Kidney epithelial cell (primary cell): ENCODE measurements at places on chromosomes 4 and X. TPM values are rescaled to one million over a fixed set of nuclear protein-coding genes. Genes with fewer than 3 reads are reported as not detected.

DNA sequence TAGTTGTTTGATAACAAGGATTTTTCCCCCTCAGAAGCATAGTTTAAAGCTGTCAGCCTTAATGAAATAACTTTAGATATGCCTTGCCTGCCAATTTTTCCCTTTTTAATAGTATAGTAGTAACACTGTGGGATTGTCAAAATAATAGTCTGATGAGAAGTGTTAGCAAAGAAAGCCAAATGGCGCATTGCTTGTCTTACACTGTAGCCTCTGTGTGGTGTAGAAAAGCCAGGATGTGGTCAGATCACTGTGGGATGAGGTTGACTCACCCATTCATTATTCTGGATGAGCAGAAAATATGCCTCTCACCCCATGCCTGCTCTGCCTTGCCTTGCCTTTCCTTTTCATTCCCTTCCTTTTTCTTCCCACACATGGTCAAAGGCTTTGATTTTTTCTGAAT is 257.8 kb upstream of the NRK start:
- peak; percentile 58 for DNase-seq

DNA sequence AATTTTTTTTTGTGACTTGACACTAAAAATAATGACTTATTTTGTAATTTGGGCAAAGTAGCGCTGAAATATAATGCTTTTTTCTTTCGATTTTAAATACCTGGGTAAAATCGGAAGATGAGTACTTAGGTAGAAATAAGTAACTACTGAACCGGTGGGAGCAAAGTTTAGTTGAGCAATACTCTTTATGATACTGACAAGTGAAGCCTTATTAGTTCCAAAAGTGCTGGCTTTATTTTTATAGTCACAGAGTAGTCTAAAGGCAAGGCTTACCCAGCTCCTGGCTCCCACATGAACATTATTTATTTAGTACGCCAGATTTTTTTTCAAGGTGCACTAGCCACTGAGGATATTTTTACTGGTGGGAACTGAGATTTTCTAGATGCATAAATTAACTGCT is 14.4 kb upstream of the TRPC5OS start:
- DNase-seq = no peak

Gene UGT2B11
- not detected in 2 replicates for total RNA-seq

Gene KLHL34
- total RNA-seq = 0.04 TPM in 1 of 2 replicates, not detected in the other

GRCh38 chr4:7539659-7540058 is 104.9 kb upstream of the PSAPL1 start:
- no peak for DNase-seq

- DNase-seq = no peak
These were observed 8.3 kb upstream of the CXCR3 start for GRCh38 chrX:71626576-71626975.

- DNase-seq = no peak
These were observed 10.2 kb downstream of the DCUN1D4 start for GRCh38 chr4:51853027-51853682.

DNA sequence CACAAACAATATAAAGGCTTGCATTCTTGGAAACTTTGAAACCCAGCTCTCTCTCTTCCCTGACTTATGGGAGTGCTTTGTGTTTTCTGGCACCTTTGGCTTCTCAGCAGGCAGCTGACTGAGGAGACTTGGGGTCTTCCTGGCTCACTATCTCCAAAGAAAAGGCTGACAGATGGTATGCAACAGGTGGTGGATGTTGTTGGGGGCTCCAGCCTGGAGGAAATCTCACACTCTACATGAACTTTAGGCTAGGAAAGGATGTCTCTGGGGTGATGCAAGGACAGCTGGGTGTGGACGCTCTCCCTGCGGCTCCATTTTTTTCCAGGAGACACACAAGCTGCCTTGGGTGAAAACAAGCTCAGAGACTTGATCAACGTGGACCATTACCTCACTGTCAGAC is 67.4 kb downstream of the DNAAF6 start:
- DNase-seq = no peak

DNA sequence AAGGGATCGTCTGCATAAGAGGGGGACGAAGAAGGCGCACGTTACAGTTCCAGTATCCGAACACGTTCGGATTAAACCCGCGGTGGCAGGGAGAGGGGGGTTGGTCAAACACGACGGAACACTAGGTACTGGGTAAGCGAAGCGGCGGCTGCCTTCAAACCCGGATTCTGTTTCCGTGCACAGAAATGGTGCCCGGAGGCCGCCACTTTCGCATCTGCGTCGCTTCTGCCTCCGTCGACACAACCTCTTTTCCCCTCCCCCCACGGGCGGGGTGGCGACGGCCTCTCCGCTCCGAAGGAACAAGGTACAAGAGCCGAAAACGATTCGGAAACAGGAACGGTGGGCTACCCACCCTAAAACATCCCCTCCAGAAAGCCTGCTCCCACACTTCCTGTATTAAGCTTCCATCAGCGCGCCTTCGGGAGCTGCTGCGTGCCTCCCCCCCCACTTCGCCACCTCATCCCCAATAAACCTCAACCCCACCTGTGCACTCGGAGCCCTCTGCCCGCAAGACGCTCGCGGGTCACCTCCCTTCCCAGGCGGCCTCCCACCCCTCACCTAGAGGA is 667 bp downstream of the G3BP2 start:
- DNase-seq = no peak

GRCh38 chr4:16263056-16263455 is 36.8 kb upstream of the TAPT1 start:
- no peak for DNase-seq
